ENCODE measurements at places on chromosomes 4 and X.

- no peaks in the 10 kb centered on the region for H3K27me3 ChIP-seq
- H3K36me3 ChIP-seq, result no peaks in the 10 kb centered on the region
- no peak for DNase-seq
- H3K4me1 ChIP-seq, result no peaks in the 10 kb centered on the region
- H3K27ac ChIP-seq, result no peak overlapping the region
These were observed 176.8 kb upstream of the DCAF12L2 start for GRCh38 chrX:126342859-126343258.

DNA sequence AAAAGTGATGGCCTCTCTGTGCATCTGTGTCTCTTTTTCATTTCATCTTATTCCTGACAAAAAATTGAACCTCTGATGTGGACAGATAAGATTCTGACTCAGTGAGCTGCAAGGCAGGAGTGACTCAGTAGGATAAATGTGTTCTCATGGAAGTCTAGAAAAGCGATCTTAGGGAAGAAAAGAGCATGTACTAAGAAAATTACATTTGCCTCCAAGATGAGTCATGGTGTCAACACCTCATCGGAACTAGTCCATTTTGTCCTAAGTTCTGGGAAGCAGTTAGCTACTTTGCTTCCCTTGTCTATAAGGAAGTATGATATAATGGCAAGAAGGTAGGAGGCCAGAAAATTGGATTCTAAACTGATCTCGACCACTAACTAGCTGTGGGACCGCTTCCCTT lies 83.5 kb upstream of the AFF2 start:
- DNase-seq, result no peak
- no peak overlapping the region for H3K27ac ChIP-seq
- H3K27me3 ChIP-seq, result no peaks in the 10 kb centered on the region

DNA sequence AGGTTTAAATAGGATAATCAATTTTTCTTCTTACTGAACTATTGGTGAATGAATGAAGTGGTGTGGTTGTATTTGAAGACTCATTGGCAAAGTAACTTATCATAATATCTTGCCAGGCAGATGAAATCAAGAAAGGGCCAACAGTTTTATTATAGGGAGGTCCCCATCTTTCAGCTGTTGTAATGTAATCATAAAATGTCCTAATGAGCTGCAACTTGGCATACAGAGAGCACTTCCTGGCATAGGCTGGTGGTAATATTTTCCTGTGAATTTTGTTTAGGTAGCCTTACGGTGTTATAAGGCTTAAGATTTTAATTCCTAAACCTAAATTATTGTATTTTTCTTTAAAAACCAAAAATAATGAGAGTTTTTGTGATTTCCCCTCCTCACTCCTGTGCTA lies 17.5 kb downstream of the FHIP1A start:
- H3K27me3 ChIP-seq, result peaks cover 3% of the 10 kb centered on the region
- no peak for DNase-seq
- no peaks in the 10 kb centered on the region for H3K4me1 ChIP-seq

GRCh38 chr4:11488657-11489452 lies 60.2 kb upstream of the HS3ST1 start:
- no peaks in the 10 kb centered on the region for H3K4me1 ChIP-seq
- no peaks in the 10 kb centered on the region for H3K27me3 ChIP-seq
- no peak for DNase-seq
- no peak overlapping the region for H3K27ac ChIP-seq

DNA sequence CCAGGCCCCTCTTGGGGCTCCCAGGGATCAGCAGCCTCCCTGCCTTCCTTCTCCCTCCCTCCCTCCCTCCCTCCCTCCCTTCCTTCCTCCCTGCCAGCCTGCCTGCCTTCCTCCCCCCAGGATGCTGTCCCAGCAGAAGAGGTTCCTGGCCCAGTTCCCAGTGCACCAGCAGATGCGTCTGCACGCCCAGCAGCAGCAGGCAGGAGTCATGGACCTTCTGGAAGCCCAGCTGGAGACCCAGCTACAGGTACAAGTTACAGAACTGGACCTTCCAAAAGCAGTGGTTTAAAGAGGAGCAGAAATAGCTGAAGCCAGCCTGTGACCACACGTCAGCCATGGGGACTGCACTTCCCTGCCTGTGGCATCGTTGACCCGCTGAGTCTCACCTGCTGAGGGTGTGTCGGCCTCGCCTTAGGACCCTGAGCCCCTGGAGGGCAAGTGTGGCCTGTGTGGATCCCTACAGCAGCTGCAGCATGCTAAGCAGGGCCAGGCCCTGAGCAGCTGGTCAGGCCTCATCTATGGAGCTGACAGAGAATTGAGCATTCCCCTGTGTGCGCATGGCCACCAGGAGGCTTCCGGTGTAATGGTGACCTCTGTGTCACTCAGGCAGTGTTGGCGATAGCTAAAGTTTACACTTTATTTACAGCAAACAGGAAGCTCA lies 84.7 kb downstream of the CRMP1 start:
- no peaks in the 10 kb centered on the region for H3K4me1 ChIP-seq
- H3K4me3 ChIP-seq, result no peak overlapping the region
- DNase-seq, result no peak
- no peaks in the 10 kb centered on the region for H3K27me3 ChIP-seq
- no peak overlapping the region for H3K27ac ChIP-seq

GRCh38 chr4:120348521-120348920 lies 281.9 kb upstream of the MAD2L1 start:
- no peak for DNase-seq
- no peak overlapping the region for H3K27ac ChIP-seq
- H3K4me1 ChIP-seq, result no peaks in the 10 kb centered on the region
- H3K4me3 ChIP-seq, result no peak overlapping the region

DNA sequence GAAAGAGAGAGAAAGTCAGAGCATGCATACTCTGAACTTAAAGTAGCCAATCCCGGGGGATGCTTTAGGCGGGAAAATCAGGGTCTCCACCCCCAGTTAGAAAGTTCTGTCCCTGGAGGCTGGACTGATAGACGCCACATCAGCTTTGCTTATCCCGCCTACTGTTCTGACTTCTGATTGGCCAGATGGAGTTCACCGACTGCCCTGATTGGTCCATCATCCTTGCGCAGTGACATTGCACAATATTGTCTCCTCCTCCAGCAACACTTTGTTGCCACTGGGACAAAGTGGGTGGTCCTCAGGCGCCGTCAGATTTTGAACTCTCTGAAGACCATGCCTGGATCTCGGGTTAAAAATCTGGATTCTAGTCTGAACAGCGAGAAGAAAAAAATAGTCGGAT lies 50.3 kb downstream of the SSX3 start:
- DNase-seq, result no peak
- no peaks in the 10 kb centered on the region for H3K27me3 ChIP-seq
- H3K36me3 ChIP-seq, result no peaks in the 10 kb centered on the region
- H3K4me3 ChIP-seq, result no peak overlapping the region

DNA sequence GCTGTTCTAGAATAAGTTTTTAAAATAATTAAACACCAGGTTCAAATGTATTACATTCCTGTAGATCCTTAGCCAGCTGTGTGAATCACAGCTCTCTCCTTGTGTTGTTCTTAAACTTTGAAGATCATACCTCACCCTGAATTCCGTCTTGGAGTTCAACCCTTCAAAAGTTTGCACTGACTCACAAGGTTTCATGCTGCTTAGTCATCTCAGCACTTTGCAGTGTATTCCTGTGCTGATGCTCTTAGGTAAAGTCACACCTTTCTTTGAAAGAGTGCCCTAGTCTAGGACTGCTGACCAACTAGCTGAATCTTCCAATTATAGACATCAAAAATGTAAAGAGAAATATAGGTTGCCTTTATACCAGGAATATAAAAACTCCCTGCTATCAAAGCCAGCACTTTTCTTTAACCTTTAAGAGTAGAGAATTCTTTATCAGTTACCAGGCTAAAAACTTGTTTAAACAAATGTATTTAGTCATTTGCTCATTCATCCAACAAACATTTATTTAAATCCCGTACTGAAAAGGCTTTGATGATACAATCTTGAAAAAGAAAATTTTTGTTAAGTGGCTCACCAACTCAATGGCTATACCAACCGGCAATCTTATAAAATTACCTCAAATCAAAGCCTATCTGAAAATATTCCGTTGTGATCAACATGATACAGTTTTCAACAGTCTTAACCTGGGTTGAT lies 169.7 kb downstream of the RAP1GDS1 start:
- no peaks in the 10 kb centered on the region for H3K4me1 ChIP-seq
- peaks cover 9% of the 10 kb centered on the region for H3K36me3 ChIP-seq
- no peaks in the 10 kb centered on the region for H3K27me3 ChIP-seq
- DNase-seq, result no peak
- H3K4me3 ChIP-seq, result no peak overlapping the region

DNA sequence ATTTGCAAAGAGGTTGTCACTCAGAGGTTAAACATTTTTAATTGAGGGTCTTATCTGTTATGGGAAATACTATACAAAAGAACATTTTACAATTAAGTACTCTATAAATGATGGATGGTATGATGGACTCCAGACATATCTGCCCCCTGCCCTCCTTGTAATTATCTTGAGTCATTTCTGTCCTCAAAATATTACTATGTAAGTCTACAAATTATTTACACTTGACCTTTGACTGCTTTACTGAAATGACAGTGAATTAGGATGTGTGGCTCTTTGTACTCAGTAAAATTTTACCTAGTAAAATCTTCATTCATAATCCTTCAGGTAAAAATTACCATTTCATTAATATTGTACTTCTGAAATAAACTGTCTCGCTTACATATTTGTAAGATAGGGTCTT lies 46.5 kb downstream of the USP9X start:
- H3K27ac ChIP-seq, result no peak overlapping the region
- no peaks in the 10 kb centered on the region for H3K27me3 ChIP-seq
- H3K36me3 ChIP-seq, result peaks cover 41% of the 10 kb centered on the region
- no peak overlapping the region for H3K4me3 ChIP-seq
- DNase-seq, result no peak

GRCh38 chr4:174312993-174313392 lies 29.3 kb downstream of the CEP44 start:
- DNase-seq, result no peak
- H3K4me1 ChIP-seq, result no peaks in the 10 kb centered on the region
- no peaks in the 10 kb centered on the region for H3K27me3 ChIP-seq
- H3K4me3 ChIP-seq, result no peak overlapping the region
- H3K36me3 ChIP-seq, result no peaks in the 10 kb centered on the region

DNA sequence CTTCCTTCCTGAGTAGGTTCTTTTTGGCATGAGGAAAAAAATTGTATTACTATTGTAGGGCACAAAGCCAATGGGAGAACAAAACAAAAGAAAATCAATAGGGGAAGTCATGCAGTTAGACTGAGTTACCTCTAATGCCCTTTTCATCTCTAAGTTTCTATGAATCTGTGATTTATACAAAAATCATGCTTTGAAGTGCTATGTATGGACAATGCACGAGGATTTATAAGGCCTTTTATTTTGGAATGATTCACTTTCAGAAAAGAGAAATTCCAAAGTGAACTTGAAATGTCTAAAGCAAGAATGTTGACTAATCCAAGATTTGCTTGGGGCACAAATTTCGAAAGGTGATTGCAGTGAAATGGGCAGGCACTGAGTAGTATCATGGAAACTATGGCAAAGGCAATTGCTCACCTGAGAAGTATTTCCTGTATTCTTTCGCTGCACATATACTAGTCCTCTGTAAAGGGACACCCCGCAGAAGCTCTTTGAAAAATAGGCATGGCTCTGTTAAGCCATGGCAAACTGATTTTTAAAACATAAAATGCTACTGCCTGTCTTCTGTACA lies 52.8 kb downstream of the ADGRG4 start:
- no peaks in the 10 kb centered on the region for H3K27me3 ChIP-seq
- H3K4me3 ChIP-seq, result no peak overlapping the region
- no peaks in the 10 kb centered on the region for H3K4me1 ChIP-seq
- DNase-seq, result no peak
- no peak overlapping the region for H3K27ac ChIP-seq
- H3K36me3 ChIP-seq, result no peaks in the 10 kb centered on the region

DNA sequence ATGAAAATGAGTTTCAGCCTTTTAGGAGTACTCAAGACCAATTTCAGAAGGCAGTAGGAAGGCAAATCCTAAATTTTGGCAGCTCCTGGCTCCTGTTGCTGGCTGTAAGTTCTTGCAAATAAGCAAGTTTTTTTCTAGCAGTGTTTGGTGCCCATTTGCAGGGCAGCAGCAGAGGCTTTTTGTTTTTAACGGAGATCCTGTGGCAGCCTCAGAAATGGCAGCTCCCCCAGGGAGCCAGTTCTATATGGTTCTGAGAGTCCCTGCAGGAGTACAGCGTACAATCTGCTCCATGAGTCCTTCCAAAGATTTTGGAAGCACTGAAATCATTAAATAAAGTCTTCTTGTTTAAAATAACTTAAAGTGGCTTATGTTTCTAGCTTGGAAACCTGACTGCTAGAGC lies 171.9 kb downstream of the NDST4 start:
- no peaks in the 10 kb centered on the region for H3K36me3 ChIP-seq
- no peak overlapping the region for H3K27ac ChIP-seq
- H3K4me3 ChIP-seq, result no peak overlapping the region
- no peak for DNase-seq
- no peaks in the 10 kb centered on the region for H3K27me3 ChIP-seq
- H3K4me1 ChIP-seq, result no peaks in the 10 kb centered on the region

- H3K36me3 ChIP-seq, result no peaks in the 10 kb centered on the region
- DNase-seq, result no peak
- H3K4me1 ChIP-seq, result no peaks in the 10 kb centered on the region
- no peaks in the 10 kb centered on the region for H3K27me3 ChIP-seq
- no peak overlapping the region for H3K27ac ChIP-seq
These were observed 224.9 kb downstream of the ANKRD50 start for GRCh38 chr4:124487651-124488050.

DNA sequence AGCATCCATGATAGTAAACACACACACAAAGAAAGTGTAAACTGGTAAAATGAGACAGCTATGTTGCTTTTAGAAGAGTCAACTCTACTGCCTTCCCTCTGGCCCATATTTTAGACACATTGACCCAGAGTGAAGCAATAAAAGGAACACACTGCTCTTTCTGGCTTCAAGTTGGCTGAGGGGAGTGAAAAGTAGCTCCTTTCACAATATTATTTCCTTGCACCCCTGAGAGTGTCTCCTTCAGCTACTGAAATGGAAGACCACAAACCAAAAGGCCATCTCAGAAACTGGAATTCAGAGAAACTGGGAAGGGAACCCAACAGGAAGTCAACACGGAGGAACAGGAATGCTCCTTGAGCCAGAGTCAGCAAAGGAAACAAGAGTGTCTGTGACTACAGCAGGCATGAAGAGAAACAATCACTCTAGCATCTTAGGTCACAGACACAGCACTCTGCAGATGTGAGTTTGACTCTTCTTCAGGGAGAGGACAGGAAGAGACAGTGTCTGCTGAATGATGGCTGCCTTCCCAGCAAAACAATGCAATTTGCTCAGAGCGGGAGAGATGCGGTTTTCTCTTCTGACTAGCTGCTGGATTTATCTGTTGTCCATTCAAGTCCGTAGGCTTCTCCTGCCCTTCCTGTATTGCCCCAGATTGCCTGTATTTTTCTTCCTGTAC lies 106.7 kb downstream of the SPATA18 start:
- H3K4me3 ChIP-seq, result no peak overlapping the region
- no peaks in the 10 kb centered on the region for H3K27me3 ChIP-seq
- H3K27ac ChIP-seq, result no peak overlapping the region
- no peak for DNase-seq
- H3K4me1 ChIP-seq, result no peaks in the 10 kb centered on the region

- H3K27me3 ChIP-seq, result no peaks in the 10 kb centered on the region
- 0 out of 2 replicates have a peak, but pooled peaks cover under 1% of the 10 kb centered on the region for H3K36me3 ChIP-seq
- H3K4me1 ChIP-seq, result peaks cover 25% of the 10 kb centered on the region
- no peak overlapping the region for H3K4me3 ChIP-seq
- no peak overlapping the region for H3K27ac ChIP-seq
- DNase-seq, result no peak
These were observed 53.2 kb downstream of the MOSPD2 start for GRCh38 chrX:14926471-14926870.
